ENCODE measurements at places on chromosomes 13 and 19.

GRCh38 chr19:58387338-58388174 lies 487 bp downstream of the RPS5 start:
- DNase-seq, result no peak

DNA sequence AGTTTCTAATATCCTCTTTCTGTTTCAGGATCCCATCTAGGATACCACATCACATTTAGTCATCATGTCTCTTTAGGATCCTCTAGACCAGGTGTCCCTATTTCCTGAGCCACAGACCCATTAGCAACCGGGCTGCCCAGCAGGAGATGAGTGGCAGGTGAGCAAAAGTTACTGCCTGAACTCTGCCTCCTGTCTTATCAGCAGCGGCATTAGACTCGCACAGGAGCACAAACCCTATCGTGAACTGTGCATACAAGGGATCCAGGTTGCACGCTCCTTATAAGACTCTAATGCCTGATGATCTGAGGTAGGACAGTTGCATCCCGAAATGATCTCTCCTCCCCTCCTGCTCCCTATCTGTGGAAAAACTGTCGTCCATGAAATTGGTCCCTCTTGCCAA lies 7.8 kb upstream of the CEBPG start:
- DNase-seq, result no peak

- no peak for DNase-seq
These were observed 34.1 kb upstream of the POMP start for GRCh38 chr13:28624707-28625432.

DNA sequence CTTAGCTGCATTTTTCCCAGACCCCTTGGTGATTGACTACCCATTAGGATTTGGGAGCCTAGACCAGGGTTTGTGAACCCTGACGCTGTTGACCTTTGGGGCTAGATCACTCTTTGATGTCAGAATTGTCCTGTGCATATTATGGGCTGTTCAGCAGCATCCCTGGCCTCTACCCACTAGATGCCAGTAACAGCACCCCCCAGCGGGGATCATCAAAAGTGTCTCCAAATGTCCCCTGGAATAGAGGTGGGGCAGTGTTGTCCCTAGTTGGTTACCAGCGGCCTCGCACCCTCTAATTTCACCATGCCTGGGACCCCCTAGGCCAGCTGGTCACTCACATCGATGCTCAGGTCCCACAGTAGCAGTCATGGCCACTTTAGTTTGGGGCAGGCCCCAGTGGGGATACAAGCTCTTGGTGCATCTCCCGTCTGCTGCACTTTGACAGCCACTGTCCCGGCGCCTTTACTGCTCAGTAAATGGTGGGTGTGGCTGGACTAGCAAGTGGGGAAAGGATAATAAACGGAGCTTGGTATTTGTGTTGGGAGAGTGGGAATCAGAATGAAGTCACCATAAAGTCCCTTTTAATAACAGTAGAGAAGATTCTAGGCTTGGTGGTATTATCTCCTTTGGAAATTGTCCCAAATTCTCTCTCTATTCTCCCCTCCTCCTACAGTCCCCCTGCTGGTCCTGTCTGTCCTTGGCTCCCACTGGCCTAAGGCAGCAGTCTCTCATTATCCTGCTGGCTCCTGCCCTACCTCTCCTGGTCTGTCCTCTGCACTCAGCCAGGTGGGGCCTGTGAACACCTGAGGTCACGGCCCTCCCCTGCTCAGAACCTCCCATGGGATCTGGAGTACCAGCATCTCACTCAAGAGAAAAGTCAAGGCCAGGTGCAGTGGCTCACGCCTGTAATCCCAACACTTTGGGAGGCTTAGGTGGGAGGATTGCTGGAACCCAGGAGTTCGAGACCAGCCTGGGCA lies 80.6 kb downstream of the SIPA1L3 start:
- DNase-seq, result no peak

DNA sequence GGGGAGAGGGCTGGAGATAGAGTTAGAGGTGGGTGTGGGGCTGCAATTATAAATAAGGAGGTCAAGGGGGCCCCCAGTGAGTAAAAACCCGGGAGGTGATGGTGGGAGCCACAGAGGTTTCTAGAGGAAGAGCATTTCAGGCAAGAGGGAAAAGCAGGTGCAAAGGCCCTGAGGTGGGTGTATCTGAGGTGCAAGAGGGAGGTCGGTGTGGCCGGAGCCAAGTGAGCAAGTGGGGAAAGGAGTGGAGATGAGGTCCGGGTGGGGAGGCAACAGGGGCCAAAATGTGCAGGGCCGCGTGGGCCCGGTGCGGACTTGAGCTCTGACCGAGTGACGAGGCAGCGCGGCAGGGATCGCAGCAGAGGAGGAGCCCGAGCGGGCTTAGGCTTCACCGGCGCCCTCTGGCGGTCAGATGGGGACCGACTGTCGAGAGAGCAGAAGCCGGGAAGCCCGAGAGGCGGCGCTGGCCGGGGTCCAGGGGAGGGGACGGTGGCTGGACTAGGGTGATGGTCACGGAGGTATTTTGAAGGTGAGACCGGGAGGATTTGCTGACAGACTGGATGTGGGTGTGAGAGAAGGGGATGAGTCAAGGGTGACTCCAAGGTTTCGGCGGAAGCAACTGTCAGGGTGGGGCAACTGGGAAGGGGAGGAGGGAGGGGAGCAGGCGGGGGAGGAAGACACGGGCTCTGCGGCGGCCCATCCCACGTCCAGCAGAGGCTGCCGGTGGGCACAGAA lies 17.7 kb upstream of the SPACA4 start:
- peak; percentile 66 for DNase-seq

- DNase-seq, result no peak
These were observed 13.2 kb downstream of the LCP1 start for GRCh38 chr13:46168783-46169182.

- DNase-seq, result peak; percentile 65
These were observed at the start of gene LMTK3 for GRCh38 chr19:48511800-48512503. TSS of gene LMTK3 (minus strand) at chr19:48511835. CDS start at chr19:48511576, 259 bp downstream.

DNA sequence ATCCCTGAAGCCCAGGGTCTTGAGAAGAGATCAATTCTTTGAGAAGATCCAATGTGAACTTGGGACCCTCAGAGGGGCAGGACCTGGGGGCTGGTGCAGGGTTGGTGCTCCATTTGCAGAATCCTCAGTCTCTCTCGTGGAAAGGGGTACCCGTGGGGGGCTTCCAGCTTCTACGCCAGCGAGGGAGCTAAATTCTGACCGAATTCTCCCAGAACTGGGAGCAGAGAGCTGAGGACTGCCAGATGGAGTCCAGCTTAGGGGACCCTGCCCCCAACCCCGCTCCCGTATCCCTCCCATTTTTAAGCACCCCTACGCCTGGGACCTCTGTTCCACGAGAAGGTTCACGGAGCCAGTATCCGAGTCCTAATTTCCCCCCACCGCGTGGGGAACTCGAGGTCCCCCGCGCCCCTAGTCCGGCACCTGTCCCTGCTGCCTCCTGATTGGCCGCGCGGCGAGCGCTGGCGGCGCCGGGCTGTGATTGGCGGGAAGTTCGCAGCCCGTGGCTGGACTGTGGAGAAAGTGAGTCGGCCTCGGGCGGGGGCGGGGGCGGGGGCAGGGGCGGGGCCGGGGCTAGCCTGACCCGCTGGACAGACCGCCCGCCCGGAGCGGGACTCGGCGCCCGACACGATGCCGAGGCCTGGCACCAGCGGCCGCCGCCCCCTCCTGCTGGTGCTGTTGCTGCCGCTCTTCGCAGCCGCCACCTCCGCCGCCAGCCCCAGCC lies 4.4 kb upstream of the LTBP4 start:
- no peak for DNase-seq

All from stimulated activated CD4-positive, alpha-beta T cell treated with anti-CD3 and anti-CD28 coated beads, Interleukin-1b, Interleukin-23, amount 100 ng/mL, for 1 hour (primary cell).